Type B pancreatic cell (in vitro differentiated cells): ENCODE measurements at places on chromosomes 4 and X. TPM values are rescaled to one million over a fixed set of nuclear protein-coding genes. Genes with fewer than 3 reads are reported as not detected.

The MAGEE1 gene
- total RNA-seq, result 5.3 and 7.0 TPM in 2 replicates

- no peak for DNase-seq
Observed at GRCh38 chrX:21974011-21974385, 33.5 kb downstream of the SMS start.

DNA sequence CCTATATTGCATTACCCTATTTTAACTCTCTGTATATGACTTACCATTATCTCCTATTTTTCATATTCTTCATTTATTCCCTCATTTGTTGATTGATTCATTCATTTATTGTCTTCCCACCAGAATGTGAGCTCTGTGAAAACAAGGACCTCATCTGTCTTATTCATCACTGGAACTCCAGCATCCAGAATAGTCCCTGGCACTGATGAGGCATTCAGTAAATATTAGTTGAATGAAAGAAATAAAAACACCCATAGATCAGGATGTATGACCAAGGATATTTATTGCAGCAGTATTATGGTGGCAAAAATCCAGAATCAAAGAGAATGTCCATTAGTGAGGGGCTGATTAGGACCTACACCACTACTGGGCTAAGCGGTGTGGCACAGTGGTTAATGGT, 164.9 kb downstream of the SPRY1 start:
- no peak for DNase-seq

DNA sequence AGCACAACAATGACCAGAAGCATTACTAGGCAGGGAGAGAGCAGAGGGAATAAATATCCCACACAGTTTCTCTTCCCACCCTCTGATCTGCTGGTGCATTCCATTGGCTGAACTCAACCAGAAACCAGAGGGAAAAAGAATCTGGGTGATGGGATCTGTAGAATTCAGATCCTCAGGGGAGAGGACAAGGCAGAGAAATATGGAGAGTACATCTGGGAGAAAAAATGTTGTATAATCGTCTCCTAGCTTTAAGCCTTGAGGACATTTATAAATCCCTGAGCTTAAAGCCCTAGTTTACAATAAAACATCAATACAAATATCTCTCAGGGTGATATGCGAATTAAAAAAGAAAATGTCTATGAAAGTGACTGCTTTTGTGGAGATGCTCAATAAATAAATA, 368.1 kb upstream of the MAD2L1 start:
- DNase-seq, result no peak

DNA sequence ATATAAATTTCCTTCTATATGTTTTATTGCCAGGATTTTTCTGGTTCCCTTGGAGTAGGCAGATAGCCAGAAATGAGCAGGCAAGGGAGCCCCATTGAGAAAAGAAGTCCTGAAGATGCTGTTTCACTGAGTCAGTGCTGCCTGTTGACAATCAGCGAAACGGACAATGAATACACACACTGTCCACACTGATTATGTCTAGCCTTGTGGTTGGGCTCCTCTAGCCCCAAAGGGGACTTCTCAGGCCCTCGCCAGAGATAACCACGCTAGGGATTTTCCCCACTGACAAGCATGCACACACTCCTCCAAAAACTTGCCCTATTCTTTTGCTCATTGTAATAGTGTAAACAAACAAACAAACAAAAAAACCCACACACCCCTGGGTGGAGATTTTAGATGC, 369.3 kb downstream of the DMD start:
- DNase-seq, result no peak
